ENCODE measurements at places on chromosomes 12 and 14.

DNA sequence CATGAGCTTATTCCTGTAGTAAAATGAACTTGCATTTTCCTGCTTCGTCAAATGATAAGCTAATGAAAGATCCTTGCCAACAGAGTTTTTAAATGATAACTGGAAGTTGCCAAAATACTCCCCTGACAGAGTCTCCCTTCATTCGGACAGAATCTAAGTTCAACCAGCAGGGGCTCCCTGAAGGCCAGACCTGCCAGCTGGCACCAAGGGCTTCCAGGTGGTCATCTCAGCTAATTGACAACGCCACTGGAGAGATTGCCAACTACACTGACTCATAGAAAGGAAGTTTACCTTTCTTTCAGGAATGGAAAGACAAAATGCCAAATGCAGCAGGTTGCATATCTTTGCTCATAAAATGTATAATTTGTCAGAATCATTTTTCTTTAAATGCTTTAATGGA, 462.8 kb downstream of the GXYLT1 start:
- DNase-seq = no peak

GRCh38 chr14:99548255-99548654, 55.8 kb downstream of the CCDC85C start:
- DNase-seq = no peak

DNA sequence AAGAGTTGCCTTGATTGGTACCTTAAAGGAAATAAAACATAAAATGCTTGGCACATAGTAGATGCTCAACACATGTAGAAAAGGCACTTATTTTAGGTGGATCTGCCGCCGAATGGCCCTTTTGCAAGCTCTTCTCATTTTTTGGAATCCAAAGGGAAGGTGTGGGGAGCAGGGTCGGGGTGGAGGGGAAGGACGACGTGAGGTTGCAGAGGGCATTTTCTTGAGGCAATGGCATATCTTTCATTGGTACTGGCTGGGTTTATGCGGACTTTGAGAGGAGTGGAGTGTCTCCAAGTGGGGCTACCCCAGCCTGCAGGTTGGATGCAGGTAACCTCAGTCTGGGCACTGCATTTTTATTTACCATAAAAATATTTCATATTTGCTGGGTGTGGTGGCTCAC, 8.1 kb downstream of the RTL1 start:
- DNase-seq = no peak

- DNase-seq = no peak
Measured at GRCh38 chr14:69561893-69562292, 12.8 kb downstream of the CCDC177 start.

DNA sequence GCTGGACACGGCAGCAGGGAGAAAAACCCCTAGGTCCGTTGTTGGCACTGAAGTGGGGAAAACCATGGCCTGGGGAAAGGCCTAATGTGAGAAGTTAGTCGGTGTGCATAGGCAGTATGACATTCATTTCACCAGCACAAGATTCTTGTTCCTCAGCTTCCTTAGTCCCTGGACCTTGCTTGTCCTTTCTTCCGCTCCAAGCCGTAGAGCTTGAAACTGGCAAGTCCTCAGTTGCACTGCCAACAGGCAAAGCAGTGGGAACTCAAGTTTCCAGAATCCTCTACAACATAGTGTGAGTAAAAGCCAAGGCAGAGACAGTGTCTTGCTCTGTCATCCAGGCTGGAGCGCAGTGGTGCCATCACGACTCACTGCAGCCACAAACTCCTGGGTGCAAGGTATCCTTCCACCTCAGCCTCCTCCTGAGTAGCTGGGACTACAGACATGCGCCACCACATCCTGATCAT, 138.5 kb upstream of the AMIGO2 start:
- DNase-seq = no peak

DNA sequence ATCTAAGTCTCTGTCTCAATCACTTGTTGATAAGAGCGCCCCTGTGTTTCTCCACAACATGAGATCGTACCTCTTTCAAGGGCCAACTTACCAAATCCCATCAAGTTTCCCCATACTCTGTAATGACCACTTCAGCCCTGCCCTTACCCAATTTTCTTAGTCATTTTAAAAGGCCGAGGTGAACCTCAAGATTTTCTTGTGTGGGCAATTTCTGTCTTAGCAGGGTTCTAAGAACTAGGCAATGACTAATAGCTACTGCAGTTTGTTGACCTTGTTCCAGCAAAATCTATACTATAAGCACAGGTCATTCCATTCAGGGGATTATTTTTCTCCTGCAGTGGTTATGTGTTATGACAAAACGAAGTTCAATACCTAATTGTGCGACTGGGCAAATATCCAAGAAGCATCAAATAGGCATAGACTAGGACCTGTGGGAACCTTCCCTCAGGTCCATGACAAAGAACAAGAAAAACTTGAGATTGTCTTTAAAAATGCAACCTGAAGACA, 359.8 kb downstream of the PCNX1 start:
- DNase-seq = no peak
